ENCODE measurements at places on chromosomes 1 and 21. TPM values are rescaled to one million over a fixed set of nuclear protein-coding genes. Genes with fewer than 3 reads are reported as not detected.

The BMP8A gene
- not detected for total RNA-seq

The MPZ gene
- total RNA-seq: 0.39 TPM

DNA sequence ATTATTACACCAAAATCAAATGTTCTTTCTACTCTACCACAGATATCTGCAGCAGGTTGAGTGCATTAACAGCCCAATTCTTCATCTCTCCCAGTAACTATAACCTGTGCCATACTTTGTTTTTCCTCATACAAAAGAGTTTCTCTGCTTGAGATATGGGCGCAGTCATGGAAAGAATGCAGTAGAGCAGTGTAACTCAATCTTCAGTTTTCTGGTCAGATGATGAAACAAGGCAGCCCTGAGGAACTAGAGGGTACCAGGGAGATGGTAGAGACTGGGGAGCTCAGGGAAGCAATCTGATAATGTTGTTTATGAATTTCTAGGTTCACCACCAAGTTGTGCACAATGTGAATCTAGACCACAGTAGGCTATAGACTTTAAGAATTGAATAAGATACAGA is 39.6 kb downstream of the ASPM start:
- DNase-seq: no peak

- DNase-seq: no peak
These were observed 10.6 kb upstream of the XCL1 start for GRCh38 chr1:168565825-168566224.

DNA sequence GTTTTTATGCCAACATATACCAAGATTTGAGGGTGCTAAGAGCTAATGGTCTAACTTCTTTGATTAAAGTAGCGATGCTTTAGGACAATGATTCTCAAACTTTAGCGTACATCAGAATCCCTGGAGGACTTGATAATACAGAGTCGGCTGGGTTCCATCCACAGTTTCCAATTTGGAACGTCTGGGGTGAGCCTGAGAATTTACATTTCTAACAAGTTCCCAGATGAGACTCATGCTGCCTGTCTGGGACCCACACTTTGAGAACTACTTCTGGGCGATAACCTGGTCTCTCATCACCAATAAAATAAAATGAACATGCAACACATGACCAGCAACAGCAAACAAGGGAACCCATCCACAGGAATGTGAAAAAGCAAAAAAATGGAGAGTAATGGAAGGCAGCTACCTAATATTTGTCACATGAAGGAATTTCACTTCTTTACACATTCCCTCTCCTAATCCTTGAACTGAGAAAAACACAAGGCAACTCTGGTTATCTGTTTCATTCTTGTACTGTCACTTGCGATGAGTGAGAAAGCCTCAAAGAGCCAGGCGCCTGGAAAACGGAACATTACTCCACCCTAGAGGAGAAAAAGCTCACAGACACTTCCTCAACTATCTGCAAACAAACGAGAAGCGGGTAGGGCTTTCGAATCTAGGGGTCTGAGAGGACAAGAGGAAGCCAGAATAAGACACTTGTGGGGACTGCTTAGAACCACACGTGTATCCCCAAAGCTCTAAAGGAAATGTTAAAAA is 14.0 kb downstream of the HSF2BP start:
- DNase-seq: peak; percentile 83

GRCh38 chr1:209202830-209203532 is 380.5 kb upstream of the CAMK1G start:
- DNase-seq: peak; percentile 57

- no peak for DNase-seq
These were observed 122.5 kb upstream of the NCAM2 start for GRCh38 chr21:20875742-20876141.

DNA sequence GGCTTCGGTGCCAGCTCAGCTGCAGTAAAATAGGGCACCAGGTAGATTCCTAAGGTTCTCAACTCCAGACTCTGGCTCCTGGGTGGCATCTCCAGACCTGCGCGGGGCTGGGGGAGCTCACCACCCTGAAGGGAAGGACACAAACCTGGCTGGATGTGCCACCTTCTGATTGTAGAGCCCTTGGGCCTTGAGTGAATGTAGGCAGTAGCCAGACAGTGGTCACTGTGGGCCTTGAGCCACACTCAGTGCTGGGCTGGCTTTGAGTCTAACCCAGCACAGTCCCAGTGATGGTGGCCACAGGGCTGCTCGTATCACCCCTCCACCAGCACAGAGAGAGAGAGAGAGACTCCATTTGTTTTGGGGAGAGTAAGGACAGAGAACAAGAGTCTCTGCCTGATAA is 38.0 kb upstream of the SH3GLB1 start:
- no peak for DNase-seq

DNA sequence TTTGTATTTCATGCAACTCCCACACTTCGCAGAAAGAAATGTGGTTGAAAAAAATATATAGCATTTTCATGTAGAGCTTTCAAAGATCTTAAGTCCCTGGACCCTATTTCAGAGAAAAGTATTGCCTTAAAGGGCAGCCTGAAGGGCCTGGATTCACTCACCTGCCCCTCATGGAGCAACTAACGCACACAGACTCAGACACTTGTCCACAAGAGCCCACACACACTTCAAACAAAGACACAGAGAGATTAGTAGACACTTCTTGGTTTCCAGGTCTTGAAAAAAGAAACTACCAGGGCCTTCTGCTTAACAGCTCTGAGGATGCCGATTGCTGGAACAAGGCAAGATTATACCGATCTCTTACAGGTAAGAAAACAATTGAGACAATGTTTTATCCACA is 122.2 kb downstream of the ZBTB18 start:
- no peak for DNase-seq

DNA sequence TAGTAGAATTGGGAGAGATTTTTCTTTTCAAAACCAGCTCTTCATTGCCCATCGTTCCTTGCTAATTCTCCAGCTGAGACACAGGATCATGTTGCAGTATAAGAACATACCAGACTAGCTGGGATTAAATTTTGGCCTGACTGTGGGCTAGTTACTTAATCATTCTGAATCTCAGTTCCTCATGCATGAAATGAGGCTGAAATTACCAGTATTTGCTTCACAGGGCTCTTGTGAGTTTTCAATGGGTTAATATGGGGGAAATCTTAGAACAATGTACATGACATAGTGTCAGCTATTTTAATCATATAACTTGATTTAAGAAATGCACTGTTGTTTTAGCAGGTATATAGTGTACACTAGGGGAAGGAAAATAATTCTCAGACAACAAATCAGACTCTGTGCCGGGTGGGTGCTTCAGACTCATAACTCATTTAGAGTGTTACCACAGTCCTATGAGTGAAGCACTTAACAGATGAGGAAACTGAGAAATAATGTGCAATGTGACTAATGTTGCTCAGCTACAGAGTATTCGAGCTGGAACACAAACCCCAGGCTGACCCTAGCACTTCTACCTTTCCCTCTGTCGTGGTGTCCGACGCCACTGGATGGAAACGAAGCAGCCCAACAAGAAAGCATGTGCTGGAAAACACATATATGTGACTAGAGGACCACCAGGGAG is 137.6 kb upstream of the SGIP1 start:
- no peak for DNase-seq

DNA sequence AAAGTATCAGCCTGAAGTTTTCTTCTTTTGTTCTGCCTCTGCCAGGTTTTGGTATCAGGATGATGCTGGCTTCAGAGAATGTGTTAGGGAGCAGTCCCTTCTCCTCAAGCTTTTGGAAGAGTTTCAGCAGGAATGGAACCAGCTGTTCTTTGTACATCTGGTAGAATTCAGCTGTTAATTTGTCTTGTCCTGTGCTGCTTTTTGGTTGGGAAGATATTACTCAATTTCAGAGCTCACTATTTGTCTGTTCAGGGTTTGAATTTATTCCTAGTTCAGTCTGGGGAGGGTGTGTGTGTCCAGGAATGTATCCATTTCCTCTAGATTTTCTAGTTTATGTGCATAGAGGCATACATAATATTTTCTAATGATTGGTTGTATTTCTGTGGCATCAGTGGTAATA is 12.8 kb downstream of the ZNF678 start:
- no peak for DNase-seq

GRCh38 chr1:93171549-93172034 is 8.6 kb downstream of the TMED5 start:
- peak; percentile 10 for DNase-seq

DNA sequence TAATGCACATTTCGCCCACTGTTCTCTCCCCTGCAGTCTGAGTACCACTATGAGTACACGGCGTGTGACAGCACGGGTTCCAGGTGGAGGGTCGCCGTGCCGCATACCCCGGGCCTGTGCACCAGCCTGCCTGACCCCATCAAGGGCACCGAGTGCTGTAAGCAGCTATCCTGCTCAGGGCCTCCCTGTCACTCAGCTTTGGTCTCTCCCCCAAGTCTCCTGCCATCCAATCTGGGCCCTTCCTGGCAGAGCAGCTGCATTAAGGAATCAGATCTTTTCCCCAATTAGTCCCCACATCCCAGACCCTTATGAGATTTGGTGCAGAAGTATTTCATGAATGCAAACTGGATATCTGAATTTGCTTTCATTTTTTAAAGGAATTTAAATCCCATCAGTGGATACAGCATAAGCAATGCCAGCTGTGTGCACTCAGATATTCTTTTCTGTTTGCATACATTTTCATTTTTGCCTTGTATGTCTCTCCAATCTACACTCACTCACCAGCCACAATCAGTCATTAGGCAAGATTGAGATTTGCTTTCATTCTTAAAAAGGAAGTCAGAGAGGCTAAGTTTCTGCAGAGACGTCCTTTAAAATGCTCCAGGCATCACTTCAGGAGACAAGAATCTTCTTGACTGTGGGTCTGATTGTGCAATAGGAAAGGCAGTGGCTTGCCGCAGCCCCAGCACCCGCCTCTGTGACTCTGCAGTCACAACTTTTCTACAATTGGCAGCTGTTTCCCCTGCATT is 48.1 kb downstream of the ELAPOR1 start:
- DNase-seq: peak; percentile 93

Measured in RPMI7951 (cell line).